ENCODE measurements at places on chromosomes 1 and 21.

- DNase-seq = no peak
Measured at GRCh38 chr1:171646249-171646560, 6.3 kb downstream of the MYOC start.

GRCh38 chr1:94079080-94079940 lies 41.6 kb downstream of the ABCA4 start:
- no peak for DNase-seq

- no peak for DNase-seq
Measured at GRCh38 chr1:93322349-93322748, 23.4 kb upstream of the DR1 start.

- DNase-seq = no peak
Measured at GRCh38 chr1:110336300-110337039, 2.7 kb upstream of the RBM15 start.

- no peak for DNase-seq
Measured at GRCh38 chr1:112546076-112546475, 37.3 kb downstream of the WNT2B start.

DNA sequence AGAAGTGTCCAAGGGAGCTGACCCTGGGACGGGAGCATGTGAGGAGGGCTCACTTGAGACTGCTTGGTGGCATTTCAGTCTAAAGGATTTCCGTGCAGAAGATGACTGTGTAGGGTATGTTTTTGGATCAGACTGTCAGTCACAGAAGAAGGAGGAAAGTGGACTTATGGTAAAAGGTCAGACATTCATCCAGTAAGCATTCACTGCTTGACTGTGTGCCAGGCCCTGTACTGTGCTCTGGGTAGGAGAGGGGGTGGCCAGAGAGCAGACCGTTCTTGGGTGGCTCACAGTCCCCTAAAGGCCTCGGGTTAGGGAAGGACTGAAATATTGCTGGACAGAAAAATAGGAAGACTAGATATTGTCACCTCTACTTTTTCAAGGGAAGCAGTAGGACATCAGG lies 2.1 kb upstream of the SERINC2 start:
- DNase-seq = no peak

GRCh38 chr1:99551812-99552614 lies 93.9 kb upstream of the PALMD start:
- DNase-seq = no peak

GRCh38 chr1:14894811-14895560 lies 258.6 kb upstream of the TMEM51 start:
- DNase-seq = no peak

DNA sequence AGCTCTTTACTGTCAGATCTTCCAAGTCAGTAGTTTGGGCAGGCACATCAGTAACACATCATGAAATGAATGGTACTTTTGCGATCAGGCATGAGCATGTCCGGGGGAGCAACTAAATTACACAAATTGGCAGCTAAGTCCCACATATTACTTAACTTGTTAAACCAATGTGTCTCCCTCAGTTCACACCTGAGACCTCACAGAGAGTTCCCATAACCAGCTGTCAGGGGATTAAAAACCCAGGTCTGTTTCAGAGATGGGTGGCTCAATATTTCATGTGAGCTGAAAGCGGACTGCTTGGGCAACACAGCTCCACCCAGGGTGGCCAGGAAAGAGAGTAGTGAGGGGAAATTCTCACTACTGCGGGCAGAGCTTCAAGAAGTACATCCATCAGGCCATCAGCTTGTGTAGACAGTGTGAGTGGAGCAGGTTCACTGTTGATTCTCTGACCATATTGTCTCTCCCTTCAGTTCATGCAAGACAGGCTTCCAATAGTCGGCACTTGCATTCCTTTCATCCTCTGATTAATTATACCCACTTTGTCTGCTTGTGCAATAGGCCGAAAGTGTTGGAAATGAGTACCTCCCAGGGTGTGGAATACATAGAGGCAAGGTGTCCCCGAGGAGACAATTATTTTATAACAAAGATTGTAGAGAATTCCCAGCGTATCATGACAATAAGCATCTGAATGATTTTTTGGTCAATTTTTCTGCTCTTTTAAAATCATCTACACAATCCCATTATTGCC lies 139.9 kb downstream of the PTGER3 start:
- no peak for DNase-seq

GRCh38 chr1:202976633-202977032 lies 9.6 kb upstream of the CYB5R1 start:
- no peak for DNase-seq

GRCh38 chr1:6263716-6264115 lies 2.8 kb upstream of the GPR153 start:
- DNase-seq = no peak

DNA sequence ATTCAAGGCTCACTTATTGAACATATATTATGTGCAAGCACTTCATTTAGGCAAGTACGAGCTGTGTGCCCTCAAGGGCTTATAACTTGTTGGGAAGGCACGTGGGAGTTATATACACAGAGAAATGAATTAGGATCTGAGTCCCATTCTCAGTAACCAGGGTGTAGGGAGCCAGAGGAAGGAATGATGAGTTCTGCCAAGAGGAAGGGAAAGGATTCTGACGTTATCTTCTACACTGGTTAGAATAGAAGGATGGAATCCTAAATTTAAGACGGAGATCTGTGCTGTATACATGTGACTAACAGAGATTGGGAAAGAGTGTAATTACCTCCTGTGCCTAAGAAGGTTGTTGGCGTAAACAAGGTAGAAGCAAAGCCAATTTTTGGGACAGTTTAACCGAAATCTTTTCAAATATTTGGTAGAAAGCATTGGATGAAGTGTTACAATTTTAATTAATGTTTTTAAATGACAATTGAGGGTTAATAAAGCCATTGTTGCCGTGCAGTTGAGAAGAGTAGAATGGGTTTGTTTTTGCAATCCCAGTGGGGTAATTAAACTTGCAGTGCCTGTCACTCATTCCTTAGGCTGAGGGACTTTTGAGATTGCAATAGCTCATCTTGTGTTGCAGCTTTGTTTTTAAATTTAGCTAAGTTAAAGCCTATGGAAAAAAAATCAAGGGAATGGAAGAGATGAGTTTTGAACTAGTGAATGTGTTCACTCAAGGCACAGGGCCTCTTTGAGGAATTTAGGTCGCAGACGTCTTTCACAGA lies 177.2 kb downstream of the NFIA start:
- DNase-seq = no peak

GRCh38 chr21:39020751-39021477 lies 162.3 kb downstream of the PSMG1 start:
- DNase-seq = no peak

All from NCI-H2081 treated with DMSO at 0.1 percent for 48 hours (cell line).